ENCODE measurements at places on chromosomes 7 and 10. TPM values are rescaled to one million over a fixed set of nuclear protein-coding genes. Genes with fewer than 3 reads are reported as not detected.
A peak's percentile ranks its signal among the peaks of the same experiment; 100 is the strongest.

DNA sequence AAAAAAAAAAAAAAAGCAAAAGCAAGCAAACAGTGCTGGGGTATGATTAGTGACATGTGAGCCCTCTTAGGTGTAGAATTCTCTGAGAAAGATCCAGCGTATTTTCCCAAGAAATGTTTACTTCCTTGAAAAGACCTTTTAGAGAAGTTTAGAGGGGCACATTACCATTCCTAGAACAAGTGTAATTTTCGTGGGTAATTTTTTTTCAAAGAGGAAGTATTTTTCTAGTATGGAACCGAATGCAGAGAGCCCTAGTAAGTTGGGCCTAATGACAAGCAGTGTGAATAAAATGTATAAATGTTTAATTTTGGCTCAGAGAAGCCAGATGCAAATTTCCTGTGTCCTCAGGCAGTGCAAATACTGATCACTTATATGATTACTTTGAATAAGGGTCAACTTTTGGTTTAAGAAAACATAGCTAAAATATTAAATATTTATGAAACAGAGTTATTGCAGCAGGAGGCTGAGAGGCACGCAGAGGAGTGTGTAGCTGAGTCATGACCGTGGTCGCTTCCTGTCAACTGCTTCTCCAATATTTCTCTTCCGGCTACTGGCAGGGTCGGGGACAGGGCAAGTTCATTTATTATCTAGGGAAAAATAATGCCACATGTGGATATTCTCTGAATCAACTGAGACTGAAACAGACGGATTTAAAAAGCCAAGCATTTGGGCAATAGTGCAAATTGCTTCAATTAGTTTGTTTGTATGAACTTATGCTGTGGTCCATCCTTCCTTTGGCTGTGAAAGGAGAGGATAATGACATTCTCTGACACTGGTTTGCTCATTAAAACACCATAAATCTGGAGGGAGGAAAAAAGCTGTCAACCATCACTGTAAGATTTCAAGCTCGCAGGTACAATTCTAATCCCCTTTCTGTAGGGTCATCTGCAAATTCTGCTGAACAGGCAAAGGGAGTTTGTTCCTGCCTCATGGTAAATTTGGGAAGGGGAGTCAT lies 495.2 kb downstream of the GLRX3 start:
- no peak overlapping the region for H3K4me3 ChIP-seq
- H3K27ac ChIP-seq = no peak overlapping the region
- H3K4me1 ChIP-seq = no peaks in the 10 kb centered on the region
- no peaks in the 10 kb centered on the region for H3K36me3 ChIP-seq
- no peak for DNase-seq

GRCh38 chr7:137418841-137419240 lies 75.3 kb upstream of the PTN start:
- DNase-seq = no peak
- no peaks in the 10 kb centered on the region for H3K27me3 ChIP-seq
- H3K4me3 ChIP-seq = no peak overlapping the region
- H3K36me3 ChIP-seq = no peaks in the 10 kb centered on the region
- no peaks in the 10 kb centered on the region for H3K4me1 ChIP-seq

DNA sequence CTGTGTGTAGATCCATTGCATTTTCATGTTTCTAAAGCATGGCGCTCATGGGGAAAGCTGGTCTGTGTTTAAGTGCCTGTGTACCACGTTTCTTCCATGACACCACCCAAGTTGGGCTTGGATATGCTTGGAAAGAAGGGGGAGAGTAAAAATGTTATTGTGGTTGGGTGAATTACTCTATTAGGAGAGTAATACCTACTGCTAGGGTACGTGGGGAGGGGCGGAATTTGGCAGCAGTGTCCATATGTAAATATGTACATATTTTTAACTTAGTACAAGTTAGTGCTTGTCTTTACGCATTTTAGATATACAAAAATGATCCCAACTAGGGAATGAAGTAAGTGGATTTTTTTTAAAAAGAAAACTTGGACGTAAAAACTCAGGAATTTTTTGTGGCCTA lies 42.9 kb upstream of the SAMD8 start:
- H3K27me3 ChIP-seq = no peaks in the 10 kb centered on the region
- no peak for DNase-seq
- peaks cover 11% of the 10 kb centered on the region for H3K4me1 ChIP-seq
- no peaks in the 10 kb centered on the region for H3K36me3 ChIP-seq
- no peak overlapping the region for H3K27ac ChIP-seq

DNA sequence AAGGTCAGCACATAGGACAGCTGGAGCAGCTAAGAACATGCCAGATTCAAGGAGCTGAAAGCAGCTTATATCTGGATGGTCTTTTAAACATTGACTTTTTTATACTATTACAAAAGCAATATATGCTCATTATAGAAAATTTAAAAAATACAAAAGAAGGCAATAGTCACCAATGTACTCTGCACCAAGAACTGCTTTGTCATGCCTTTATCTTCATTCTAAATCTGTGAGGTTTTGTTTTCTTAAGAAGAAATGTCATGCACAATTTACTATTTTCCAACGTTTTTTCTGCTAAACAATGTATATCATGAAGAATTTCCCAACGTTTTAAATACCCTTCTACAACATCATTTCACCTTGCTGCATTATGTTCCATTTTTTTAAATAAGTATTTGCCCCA lies 2.8 kb downstream of the LIPM start:
- H3K36me3 ChIP-seq = no peaks in the 10 kb centered on the region
- DNase-seq = no peak
- no peak overlapping the region for H3K27ac ChIP-seq
- no peaks in the 10 kb centered on the region for H3K4me1 ChIP-seq

GRCh38 chr7:129089521-129090212 lies 34.8 kb upstream of the TNPO3 start:
- DNase-seq = no peak
- H3K36me3 ChIP-seq = no peaks in the 10 kb centered on the region
- no peaks in the 10 kb centered on the region for H3K4me1 ChIP-seq
- no peak overlapping the region for H3K27ac ChIP-seq
- H3K4me3 ChIP-seq = no peak overlapping the region
- no peaks in the 10 kb centered on the region for H3K27me3 ChIP-seq

DNA sequence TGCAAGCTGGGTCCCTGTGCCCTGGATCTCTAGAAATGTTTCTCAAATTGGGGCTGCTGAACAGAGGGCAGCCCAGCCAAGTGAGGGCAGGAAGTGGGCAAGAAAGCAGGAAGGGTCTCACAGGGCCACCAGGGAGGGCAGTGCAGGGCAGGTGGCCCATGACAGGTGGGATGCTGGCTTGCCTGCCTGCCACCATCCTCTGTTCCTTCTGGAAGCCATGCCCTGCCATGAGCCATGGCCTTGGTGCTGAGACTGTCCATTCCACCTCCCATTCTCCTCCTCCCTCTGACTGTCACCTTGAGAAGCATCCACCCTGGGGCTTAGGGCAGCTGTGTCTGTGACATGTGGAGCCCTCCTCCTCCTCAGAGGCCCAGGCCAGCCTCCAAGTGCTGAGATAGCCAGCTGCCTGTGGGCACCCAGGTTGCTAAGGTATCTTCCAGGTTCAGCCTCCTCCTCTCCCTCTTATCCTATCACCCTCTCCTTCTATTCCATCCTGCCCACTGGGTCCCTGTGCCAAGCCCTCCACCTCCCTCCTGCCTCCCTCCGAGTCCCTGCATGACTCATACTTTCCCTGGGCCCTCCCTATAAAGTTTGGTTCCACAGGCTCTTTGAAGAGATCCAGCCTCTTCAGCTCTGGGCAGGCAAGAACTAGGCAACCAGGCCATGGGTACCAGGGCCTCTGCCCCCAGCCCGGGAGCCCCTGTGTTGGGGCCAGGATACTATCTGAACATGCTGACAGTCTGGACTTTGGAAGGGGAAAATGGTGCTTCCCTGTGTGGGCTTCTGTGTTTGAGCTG lies 1.3 kb downstream of the VSIR start:
- peak overlapping the region; percentile 98 for H3K27ac ChIP-seq
- H3K27me3 ChIP-seq = no peaks in the 10 kb centered on the region
- peak overlapping the region; percentile 80 for H3K4me3 ChIP-seq
- H3K4me1 ChIP-seq = peaks cover 50% of the 10 kb centered on the region

GRCh38 chr10:7317786-7318446 lies 92.9 kb downstream of the SFMBT2 start:
- H3K4me3 ChIP-seq = no peak overlapping the region
- no peak for DNase-seq
- no peaks in the 10 kb centered on the region for H3K36me3 ChIP-seq
- H3K27me3 ChIP-seq = no peaks in the 10 kb centered on the region

The AKR1C8 gene
- total RNA-seq = not detected

GRCh38 chr7:16634271-16634738 lies 11.2 kb downstream of the ANKMY2 start:
- H3K36me3 ChIP-seq = peaks cover 4% of the 10 kb centered on the region
- no peak overlapping the region for H3K27ac ChIP-seq
- H3K4me3 ChIP-seq = no peak overlapping the region
- no peaks in the 10 kb centered on the region for H3K27me3 ChIP-seq
- DNase-seq = no peak
- H3K4me1 ChIP-seq = peaks cover 38% of the 10 kb centered on the region

- H3K4me1 ChIP-seq = peaks cover 20% of the 10 kb centered on the region
- no peaks in the 10 kb centered on the region for H3K36me3 ChIP-seq
- peak overlapping the region; percentile 22 for H3K27ac ChIP-seq
- no peaks in the 10 kb centered on the region for H3K27me3 ChIP-seq
Observed at GRCh38 chr7:91046322-91047089, 217.7 kb upstream of the FZD1 start.

DNA sequence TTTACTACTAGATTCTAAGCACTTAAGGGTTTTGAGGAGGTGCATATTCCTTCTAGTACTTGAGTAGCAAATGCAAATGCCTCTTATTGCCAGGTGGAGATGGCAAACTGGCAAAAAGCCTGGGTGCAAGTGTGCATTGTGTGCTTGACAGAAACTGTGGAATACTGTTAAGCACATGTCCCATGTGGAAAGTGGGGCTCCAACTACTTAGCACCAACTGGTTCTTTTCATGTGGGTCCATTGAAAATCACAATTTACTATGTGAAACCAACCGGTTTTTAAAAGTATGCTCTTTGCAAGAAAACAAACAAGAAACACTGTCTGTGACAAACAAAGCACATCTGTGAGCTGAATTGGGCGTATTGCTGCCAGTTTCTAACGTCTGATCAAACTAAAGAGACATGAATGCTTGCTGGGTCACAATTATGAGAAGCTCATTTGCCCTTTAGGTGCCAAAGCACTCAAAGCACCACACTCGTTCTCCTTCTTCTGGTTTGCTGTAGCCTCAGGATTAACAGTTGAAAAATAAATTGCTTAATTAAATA lies 197.4 kb downstream of the SEMA3E start:
- no peak overlapping the region for H3K4me3 ChIP-seq
- no peaks in the 10 kb centered on the region for H3K4me1 ChIP-seq
- H3K36me3 ChIP-seq = no peaks in the 10 kb centered on the region

GRCh38 chr7:28280516-28280915 lies 99.9 kb upstream of the JAZF1 start:
- no peaks in the 10 kb centered on the region for H3K4me1 ChIP-seq
- no peaks in the 10 kb centered on the region for H3K36me3 ChIP-seq

The STEAP1 gene
- total RNA-seq = 15.6 TPM

The MSANTD7 gene
- total RNA-seq = 10.6 TPM

DNA sequence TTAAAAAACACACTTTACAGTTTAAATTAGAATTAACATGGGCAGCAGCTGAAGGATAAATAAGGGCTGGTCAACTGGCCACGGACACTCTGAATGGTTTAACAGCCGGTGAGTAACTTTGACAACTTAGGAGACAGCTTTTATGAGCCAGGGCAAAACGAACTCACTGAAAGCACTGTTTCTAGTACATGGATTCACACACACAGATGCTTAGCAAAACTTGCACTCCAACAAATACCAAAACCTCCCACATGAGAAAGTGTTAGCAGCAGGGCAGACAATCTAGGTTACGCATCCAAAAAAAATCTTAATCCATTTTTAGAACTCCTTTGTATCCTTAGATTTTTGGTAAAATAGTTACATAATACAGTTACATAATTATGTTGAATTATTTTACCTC lies 486.4 kb downstream of the PHTF2 start:
- H3K4me3 ChIP-seq = no peak overlapping the region
- H3K4me1 ChIP-seq = peaks cover 19% of the 10 kb centered on the region
- H3K27ac ChIP-seq = no peak overlapping the region
- H3K27me3 ChIP-seq = no peaks in the 10 kb centered on the region
- no peaks in the 10 kb centered on the region for H3K36me3 ChIP-seq

DNA sequence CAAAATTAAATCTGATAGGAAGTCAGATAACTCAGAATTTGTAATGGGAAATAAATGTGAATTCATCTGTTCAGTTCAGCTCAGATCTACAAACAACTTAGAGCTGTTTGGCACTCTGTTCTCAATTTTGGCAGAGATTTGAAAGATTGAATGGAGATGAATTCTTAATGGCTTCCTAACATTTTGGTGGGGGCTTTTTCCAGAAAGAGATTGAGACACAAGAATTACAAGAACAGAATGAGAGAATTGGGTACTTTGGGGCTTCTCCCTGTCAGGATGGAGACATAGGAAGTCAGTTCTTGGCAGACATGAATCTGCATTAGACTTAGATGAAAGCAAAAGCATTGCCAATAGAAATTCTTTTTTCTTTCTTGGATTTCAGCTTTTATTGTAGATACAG lies 39.0 kb upstream of the PTPRZ1 start:
- no peaks in the 10 kb centered on the region for H3K27me3 ChIP-seq
- no peaks in the 10 kb centered on the region for H3K4me1 ChIP-seq
- no peak overlapping the region for H3K4me3 ChIP-seq
- no peak overlapping the region for H3K27ac ChIP-seq

- DNase-seq = no peak
- no peak overlapping the region for H3K4me3 ChIP-seq
- H3K27ac ChIP-seq = no peak overlapping the region
- peaks cover 5% of the 10 kb centered on the region for H3K4me1 ChIP-seq
Observed at GRCh38 chr7:16935341-16935735, 53.6 kb upstream of the AGR3 start.

DNA sequence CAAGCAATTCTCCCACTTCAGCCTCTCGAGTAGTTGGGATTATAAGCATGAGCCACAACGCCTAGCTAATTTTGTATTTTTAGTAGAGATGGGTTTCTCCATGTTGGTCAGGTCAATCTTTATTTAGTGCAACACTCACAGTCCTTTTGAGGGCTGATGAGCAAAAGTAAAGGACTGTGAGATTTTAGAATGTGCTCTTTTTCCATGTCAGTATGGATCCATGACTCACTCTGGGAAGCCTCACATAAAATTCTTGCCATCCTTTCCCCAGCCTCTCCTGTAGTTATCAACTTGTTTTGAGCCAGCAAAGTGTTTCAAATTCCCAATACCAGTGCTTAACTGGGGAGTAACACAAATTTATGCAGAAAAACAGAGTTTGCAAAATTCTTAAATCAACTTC lies 135.8 kb upstream of the CXCL12 start:
- H3K27ac ChIP-seq = no peak overlapping the region
- no peak overlapping the region for H3K4me3 ChIP-seq
- no peaks in the 10 kb centered on the region for H3K36me3 ChIP-seq
- no peak for DNase-seq
- no peaks in the 10 kb centered on the region for H3K4me1 ChIP-seq

- no peak overlapping the region for H3K27ac ChIP-seq
- H3K27me3 ChIP-seq = no peaks in the 10 kb centered on the region
- H3K36me3 ChIP-seq = no peaks in the 10 kb centered on the region
- DNase-seq = no peak
- no peaks in the 10 kb centered on the region for H3K4me1 ChIP-seq
Observed at GRCh38 chr7:125390981-125391380, 461.4 kb upstream of the POT1 start.

GRCh38 chr7:95201727-95202126 lies 122.6 kb downstream of the PON1 start:
- H3K4me3 ChIP-seq = no peak overlapping the region
- H3K4me1 ChIP-seq = peaks cover 7% of the 10 kb centered on the region
- H3K36me3 ChIP-seq = no peaks in the 10 kb centered on the region
- H3K27me3 ChIP-seq = no peaks in the 10 kb centered on the region
- H3K27ac ChIP-seq = no peak overlapping the region
